ENCODE measurements at places on chromosomes 16 and 17.

DNA sequence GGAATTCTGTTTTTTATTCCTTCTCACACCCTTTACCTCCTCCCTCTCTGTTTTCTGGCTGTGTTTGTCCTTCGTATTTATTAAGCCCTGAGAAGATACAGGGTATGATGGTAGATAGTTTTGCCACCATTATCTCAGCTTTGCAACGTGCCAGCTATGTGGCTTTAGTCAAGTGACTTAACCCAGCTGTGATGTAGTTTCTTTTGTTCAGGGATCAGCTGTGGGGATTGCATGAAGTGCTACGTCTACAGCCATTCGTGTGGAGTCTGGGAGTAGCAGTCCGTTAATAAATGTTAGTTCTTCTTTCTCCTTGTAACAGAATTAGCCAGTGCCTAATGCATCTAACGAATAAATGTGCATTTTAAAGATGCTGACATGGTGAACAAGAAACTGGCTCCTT is 128.4 kb downstream of the HAPSTR1 start:
- no peak for DNase-seq

- DNase-seq = no peak
Observed at GRCh38 chr17:59527325-59527917, 38.0 kb upstream of the DHX40 start.

DNA sequence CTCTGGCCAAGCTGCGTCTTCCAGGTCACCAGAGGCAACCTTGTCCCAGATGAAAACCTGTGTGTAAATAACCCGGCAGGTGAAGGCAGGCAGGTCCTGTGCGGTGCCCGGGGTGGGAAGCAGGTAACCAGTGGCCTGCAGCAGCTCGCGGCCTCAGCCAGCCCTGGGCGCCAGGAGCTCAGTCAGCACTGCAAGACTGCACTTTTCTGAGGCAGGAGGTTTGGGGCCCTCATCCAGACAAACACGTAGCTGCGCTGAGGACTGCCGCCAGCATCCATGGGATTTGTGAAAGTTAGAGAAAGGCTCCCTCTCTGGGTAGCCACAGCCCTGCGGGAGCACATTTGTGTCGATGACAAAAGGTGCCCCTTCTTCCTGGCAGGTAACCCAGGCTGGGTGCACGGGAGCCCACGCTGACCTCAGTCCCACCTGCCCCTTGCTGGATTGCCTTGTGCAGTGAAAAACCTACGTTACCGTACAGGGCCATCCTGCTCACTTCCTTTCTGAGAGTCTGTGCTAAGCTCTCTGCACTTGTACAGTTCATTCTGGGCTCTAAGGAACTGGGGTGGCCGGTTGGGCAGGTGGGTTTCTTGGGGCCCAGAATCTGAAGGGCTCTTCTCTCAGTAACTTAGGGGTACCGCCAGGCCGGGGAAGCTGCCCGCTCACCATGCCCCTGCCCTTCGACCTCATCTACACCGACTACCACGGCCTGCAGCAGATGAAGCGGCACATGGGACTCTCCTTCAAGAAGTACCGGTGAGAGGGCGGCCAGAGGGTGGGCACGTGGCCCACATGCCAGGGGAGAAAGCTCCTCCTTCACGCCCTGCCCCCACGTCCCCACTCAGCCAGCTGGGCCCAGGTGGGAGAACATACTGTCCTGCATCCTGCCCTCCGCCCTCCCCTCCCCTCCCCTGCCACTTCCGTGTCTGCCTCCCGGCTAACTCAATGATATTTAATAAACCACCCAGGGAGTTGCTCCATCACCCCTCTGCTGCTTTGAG is 56.4 kb downstream of the MGAT5B start:
- no peak for DNase-seq

GRCh38 chr16:89200850-89201411 is 594 bp upstream of the SLC22A31 start:
- no peak for DNase-seq

DNA sequence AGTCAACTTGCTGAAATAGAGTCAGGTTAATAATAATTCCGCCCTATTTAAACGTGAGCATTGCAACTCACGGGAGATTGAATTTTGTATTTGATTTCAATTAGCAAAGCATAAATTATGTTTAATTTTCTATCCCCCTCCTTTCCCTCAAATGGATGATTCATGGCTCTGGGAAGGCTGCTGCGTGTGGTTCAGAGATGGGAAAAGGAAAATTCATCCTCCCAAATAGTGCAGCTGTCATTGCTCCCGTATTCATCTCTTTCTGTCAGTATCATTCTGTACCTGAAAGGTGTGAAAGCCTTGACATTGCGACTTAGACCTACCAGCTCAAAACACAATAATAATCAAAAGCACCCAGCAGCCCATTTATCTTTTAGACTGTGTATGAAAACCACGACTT is 447.3 kb downstream of the HS3ST4 start:
- DNase-seq = no peak

- DNase-seq = no peak
Observed at GRCh38 chr17:63774969-63775265, 947 bp downstream of the DDX42 start.

DNA sequence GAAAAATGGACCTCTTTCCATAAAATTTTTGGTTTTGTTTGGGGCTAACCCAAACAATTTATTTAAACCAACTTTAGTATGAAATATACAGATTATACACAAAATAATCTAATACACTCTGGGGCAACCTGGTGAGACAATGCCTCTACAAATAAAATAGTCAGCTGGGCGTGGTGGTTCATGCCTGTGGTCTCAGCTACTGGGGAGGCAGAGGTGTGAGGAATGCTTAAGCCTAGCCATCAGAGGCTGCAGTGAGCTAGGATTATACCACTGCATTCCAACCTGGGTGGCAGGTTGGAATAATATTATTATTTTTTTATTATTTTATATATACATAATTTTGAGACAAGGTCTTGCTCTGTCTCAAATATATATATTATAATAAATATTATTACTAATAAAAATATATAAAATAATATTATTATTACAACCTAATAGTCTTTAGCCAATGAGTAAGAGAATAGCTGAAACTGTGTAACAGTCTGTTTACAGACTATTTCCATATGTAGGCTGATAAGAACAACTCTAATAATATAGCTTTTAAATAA is 50.5 kb downstream of the GLG1 start:
- no peak for DNase-seq

DNA sequence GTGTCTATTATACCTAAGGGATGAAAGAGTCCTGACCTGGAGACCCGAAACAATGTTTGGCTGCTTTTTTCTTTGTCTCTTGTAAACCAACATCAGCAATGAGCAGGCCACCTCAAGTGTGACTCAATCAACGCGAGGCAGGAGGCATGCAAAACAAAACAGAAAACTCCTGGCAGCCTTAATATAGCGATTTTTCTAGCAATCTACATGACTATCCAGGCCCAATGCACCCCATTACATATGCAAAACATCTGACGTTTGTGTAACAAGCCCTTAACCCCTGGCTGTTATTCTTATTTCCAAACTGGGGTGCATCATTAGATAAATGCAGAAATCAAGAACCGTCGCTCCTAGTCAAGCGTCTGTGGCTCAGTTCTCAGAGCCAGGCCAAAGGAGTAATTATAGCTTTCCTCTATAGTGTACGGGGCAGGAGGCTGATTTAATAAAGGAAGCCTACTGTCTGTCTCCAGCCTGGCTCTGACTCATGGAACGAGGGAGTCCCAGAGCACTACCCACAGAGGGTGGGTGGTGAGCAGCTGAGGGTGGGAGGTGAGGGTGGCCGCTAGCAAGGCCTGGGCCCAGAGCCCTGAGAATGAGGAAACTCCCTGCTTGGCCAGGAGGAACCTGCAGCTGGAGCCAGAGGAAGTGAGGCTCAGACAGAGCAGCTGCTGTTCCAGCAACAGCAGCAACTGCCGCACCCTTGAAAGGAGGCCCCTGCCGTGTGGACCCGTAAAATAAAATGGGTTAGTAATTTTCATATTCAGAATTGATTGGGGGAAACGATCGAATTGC is 43.9 kb downstream of the CHD9 start:
- peak; percentile 50 for DNase-seq

GRCh38 chr16:74991593-74992403 is 6.9 kb upstream of the WDR59 start:
- no peak for DNase-seq

DNA sequence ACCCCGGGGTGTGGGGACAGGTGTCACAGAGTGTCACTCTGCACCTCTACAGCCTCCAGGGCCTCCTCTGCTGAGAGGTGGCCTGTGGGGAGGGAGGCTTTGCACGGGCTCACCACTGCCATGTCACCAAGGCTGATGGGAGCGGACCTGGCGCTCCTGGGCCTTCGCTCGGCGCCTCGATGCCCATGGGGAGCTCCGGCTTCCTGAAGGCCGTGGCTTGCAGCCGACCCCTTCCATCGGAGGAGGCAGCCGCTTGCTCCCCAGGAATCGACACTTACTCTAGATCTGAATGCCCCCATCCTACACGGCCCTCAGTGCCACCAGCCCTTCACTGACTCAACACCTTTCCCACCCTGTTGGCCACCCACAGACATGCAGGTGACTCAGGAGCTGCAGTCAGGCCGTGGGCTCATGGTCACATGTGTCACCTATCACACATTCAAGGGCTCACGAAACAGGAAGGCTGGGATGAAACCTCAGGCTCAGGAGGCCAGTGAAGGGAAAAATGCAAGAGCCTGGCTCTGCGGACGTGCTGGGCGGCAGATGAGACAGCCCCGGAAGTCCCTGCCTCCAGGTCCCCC is 11.9 kb downstream of the LGALS3BP start:
- DNase-seq = no peak
